ENCODE measurements at places on chromosomes 4 and X.

- no peak for DNase-seq
Measured at GRCh38 chr4:97548943-97549583, 594.2 kb downstream of the STPG2 start.

GRCh38 chrX:76148753-76149152 lies 24.1 kb upstream of the PBDC1 start:
- no peak for DNase-seq

GRCh38 chr4:47374477-47374876 lies 89.0 kb downstream of the COMMD8 start:
- no peak for DNase-seq

DNA sequence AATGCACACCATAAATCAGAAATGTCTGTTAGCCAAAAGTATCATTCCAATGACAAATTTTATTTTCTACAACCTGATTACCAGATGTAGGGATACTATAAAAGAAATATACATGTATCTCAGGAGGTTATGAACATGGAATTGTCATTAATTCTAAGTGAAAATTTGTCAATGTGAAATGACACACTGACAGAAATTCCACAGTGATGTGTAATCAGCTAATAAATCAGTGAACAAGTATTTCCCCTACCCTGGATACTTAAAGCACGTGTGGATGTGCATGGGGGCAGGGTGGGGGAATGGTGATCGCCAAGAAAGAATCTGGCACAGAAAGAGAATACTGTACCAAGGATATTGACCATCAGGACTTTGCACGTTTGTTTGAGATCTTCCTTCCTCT lies 123.6 kb downstream of the SH3RF1 start:
- DNase-seq: no peak

- no peak for DNase-seq
Measured at GRCh38 chrX:81367291-81367690, 165.4 kb downstream of the SH3BGRL start.

GRCh38 chr4:175657571-175657970 lies 154.5 kb downstream of the GPM6A start:
- DNase-seq: no peak

DNA sequence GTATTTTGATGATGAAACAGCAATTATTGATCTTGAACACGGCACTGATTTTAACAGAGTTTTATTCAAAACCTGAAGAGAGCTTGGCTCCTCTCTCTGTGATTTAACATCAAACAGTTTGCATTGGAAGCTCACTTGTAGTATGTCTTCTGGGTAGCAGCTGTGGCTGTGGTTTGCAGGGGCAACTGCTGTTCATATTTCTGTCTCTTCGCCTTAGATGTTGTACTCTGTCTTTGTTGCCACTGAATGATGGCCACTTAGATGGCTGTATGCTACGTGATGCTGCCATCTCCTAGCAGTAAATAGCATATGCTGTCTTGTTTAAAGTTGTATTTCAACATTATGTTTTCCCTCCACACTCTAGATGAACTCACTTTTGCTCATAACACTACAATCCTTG lies 1743.0 kb upstream of the TENM3 start:
- DNase-seq: no peak

DNA sequence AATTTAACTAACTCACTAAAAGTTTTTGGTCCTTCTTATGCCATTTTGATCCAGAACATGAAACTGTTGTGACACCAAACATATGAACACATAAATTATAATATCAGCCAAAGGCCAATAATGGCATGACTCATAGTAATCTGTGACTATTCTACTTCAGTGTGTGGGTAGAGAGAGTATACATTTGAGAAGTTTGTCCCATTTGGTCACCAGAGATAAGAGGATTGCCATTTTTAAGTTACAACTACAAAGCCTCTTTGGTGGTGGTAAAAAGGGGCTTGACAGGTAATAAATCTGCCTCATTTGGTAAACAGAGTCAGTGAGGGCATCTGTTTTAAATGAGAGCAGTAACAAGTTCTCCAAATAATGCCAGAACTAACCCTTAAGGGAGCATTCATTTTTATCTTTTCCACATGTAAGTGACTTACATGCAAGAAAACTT lies 117.9 kb downstream of the TBC1D19 start:
- no peak for DNase-seq

GRCh38 chr4:114603497-114603896 lies 4.9 kb downstream of the UGT8 start:
- DNase-seq: no peak

DNA sequence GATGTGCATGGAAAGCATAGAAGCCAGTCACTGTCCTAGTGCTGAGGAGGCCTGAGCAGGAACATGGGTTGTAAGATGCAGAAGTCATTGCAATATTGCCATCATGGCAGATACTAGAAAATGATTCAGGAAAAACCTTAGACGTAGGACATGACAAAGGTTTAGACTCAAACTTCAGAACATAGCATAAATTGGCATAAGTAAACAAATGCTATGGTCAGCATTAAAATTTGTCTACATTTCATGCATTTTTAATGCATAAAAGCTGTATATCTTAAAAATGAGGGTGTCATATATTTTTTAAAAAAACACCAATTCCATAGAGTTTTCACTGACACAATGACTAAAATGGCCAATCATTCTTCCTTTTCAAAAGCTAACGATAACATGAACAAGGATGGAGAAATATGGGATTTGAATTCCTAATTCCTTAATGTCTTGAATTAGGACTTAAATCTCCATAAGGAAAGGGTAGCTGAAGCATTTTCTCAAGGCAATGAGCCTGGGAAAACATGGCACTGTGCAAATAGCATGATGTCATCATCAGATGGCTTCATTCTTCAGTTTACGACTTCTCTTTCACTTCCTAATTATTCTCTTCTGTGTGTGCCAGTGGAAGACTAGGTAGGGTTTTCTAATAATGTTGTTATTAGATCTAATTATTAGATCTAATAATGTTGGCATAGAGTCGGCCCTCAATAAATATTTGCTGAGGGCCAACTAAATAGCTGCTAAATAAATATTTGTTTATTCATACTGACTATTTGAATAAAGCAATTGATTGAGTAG lies 125.1 kb upstream of the FRG1 start:
- DNase-seq: no peak

DNA sequence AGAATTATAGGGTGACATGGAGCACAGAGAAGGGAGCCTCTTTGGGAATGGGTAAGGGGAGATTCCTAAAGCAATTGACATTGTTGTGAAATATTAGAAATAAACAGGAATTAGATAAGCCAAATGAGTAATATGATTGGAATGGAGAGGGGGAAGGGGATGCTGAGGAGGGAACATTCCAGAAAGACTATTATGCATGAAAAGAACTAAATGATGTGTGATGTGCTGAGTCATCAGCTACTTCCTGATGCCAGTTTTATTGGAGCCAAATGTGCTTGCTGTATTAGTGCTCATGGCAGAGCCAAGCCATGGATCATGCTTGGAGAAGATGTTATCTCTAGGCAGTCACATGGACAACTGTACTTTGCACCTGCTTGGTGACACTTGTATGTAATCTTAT lies 189.0 kb upstream of the HCCS start:
- DNase-seq: no peak

DNA sequence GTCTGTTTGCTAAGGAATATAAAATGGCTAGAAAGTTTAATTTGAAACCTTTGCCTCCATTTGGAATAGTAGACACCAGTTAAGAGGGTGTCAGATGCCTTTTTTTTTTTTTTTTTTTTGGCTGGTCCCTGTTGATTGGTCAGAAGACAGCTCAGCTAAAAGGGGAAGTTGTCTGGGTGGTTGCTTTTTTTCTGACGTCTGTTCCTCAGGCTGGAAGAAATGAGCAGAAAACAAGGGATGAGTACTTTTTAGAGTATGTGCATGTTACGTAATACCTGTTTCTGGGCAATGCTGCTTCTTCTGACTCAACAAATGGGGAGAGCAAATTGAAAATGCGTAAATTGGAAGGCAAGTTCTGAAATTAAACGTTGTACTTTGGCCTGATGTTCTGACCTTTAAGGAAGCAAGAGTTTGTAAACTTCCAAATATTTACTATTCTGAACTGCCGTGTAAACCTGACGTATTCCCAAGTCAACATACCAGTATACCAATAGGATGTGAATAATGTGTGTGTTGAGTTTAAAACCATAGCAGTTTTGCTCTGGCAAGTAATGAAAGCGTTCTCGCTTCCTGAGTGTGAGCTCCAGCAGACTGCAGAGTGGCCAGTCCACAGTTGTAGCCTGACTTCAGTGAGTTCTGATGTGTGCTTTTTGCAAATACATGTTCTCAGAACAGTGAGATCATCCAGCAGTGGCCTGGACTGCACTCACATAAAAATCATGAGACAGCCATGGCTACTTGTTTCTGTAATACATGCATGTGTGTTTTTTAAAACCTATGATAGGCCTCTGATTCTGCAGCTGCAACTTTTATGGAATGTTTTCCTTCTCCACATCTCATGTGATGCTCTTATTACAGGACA lies 1.7 kb downstream of the SAT1 start:
- DNase-seq: no peak

- DNase-seq: no peak
Measured at GRCh38 chrX:105221374-105221773, 880 bp upstream of the TEX13A start.

GRCh38 chrX:9316096-9316495 lies 148.8 kb upstream of the TBL1X start:
- no peak for DNase-seq

- no peak for DNase-seq
Measured at GRCh38 chr4:7234355-7235029, 42.2 kb downstream of the SORCS2 start.

DNA sequence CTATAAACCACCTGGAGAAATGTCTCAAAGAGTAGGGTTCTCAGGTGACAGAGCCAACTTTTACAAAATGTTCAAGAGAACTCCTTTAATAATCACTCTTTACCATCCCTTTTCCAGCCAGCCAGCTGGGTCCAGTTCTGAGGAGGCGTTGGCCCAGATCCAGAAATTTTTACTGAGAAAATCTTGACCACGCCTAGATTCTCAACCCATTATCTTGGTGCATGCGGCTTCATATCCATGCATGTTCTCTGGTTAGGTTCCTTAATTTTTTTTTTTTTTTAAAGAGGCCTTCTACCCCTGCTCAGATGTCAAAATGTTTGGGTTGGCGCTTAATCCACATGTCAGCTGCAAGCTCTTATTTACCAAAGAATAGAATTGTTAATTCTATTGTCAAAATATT lies 12.0 kb upstream of the MAP7D2 start:
- DNase-seq: no peak

GRCh38 chr4:161828061-161828460 lies 335.7 kb downstream of the FSTL5 start:
- no peak for DNase-seq

- DNase-seq: no peak
Measured at GRCh38 chrX:35728481-35728880, 69.7 kb upstream of the MAGEB16 start.

DNA sequence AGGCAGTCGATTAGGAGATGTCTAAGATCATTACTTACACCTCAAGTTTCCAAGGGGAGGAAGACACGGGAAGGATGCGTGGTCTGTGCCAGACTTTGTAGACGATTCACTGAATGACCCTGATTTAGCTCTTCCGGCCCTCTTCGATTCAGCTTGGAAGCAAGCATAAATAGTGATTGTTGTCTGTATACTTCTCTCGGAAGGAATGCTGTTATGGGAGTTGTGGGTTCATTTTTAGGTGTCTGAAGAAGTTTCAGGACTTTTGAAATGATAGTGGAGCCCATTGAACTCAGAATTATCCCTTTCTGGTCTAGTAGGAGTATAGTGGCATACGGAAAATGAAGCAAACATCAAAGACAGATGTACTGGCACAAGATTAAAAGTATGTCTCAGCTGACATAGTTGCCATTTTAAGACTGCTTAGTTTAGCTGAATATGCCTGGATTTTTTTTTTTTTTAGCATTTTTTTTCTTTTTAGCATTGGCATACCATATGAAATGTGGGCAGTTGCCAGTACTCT lies 1.0 kb upstream of the ANKRD17 start:
- DNase-seq: no peak
